ENCODE measurements at places on chromosomes 5 and 9. TPM values are rescaled to one million over a fixed set of nuclear protein-coding genes. Genes with fewer than 3 reads are reported as not detected.

DNA sequence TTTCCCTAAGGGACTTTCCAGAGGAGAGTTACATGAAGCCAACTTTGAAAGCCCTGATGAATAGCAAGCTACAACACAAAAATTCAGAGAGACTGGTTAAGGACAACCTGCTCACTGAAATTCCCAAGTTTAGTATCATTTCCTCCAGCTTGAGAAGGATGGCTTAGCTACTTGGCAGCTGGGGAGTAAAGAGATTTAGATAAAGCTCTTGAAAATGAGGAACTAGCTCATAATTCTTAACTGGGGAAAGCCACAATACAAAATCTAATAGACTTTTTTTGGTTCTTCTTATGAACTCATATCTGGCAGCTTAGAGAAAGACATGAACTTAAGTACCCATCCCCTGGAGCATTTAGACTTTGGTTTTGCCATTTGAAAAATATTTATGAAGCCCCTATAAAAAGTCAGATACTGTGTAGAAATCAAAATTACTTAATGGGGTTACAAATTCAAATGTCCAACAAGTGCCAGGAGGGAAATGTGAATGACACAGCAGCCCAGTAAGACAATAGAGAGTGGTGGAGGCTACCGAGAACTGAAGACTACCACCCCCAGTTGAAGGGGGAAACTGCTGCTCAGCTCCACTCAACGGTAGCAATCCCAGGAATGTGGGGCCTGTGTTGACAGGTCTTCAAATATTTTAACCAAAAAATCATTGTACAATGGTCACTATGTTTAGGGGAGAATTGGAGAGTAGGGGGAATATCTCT, 79.4 kb upstream of the ADRB2 start:
- DNase-seq = no peak

DNA sequence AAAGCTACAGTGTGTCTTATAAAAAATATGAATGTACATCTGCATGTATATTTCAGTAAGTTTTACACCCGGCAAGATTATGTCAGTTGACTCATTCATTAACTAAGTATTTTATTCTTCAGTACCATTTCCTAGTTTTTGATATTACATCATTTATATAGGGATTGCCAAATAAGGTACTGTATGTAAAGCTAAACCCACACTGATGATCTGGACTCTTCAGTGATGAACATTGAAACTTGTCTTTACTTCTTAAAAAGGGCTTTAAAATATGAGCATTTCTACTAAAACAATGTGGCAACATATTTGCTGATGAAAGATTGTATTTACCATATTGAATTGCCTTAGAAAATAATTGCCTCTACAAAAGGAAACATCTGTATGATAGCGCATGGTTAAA, 151.8 kb upstream of the TLX3 start:
- DNase-seq = no peak

GRCh38 chr9:37949576-37949975, 45.6 kb upstream of the SLC25A51 start:
- DNase-seq = no peak

Gene DNLZ
- 34.0 TPM for total RNA-seq
